Activated T-helper 17 cell treated with anti-CD3 and anti-CD28 coated beads, Interleukin-2, amount 50 U/mL, for 72 hours (primary cell): ENCODE measurements at places on chromosomes 13 and 19. TPM values are rescaled to one million over a fixed set of nuclear protein-coding genes. Genes with fewer than 3 reads are reported as not detected.

GRCh38 chr19:40231544-40232424, 5.3 kb upstream of the CCNP start:
- no peak for ATAC-seq

- no peak for ATAC-seq
These were observed 2.1 kb upstream of the HIPK4 start for GRCh38 chr19:40392123-40392522.

- no peak for ATAC-seq
These were observed 47.4 kb downstream of the FLT3 start for GRCh38 chr13:28052945-28053344.

GRCh38 chr13:23671897-23672296, 101.7 kb downstream of the TNFRSF19 start:
- no peak for ATAC-seq

- ATAC-seq, result no peak
These were observed 33.9 kb upstream of the FAM216B start for GRCh38 chr13:42747399-42747873.

- no peak for ATAC-seq
These were observed 8.2 kb downstream of the VWA8 start for GRCh38 chr13:41952749-41953148.

DNA sequence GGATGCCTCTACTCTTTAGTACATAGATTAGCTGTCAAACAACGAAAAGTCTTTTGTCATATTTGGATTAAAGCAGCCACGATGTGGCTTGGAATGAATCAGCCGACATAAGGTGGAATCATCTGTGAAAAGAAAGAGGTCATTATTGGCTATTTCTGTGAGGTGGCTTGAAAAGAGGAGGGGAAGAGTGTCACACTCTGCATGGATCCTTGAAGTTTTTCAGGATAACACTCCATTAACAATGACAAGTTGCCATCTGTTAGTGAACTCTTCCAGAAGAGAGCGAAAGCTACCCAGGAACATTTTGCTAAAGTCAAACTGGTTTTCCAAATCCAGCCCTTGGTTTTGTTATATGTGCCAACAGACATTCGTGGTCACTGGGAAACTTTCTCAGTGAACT, 1604.8 kb downstream of the OLFM4 start:
- no peak for ATAC-seq

GRCh38 chr19:5803752-5804515, 933 bp upstream of the NRTN start:
- ATAC-seq, result peak; percentile 96

BCL2L12 gene
- total RNA-seq, result 61.1 TPM

PSG2 gene
- not detected for total RNA-seq

CGB1 gene
- not detected for total RNA-seq

RNF113B gene
- total RNA-seq, result not detected

AMH gene
- total RNA-seq, result 2.0 TPM
